Activated CD4-positive, alpha-beta T cell treated with anti-CD3 and anti-CD28 coated beads for 24 hours (primary cell): ENCODE measurements at places on chromosomes 4 and X.

DNA sequence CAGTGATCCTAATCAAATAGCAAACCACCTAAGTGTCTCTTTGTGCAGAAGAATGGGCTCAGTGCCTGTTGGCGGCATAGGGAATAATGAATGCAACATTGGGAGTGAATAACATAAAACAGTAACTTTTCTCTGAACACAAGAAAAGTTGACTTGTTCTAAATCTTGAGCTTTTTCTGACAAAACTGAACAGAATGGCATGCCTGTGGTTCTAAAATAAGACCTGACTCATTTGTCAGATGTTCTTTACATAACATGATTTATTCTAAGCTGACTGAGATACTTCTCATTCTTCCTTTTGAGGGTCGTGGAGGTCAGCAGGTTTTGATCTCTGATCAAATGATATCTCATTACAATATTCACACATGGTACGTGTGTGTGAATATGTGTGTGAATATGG, 165.4 kb upstream of the WDR1 start:
- DNase-seq, result no peak

- DNase-seq, result no peak
These were observed 85.3 kb downstream of the DCAF8L2 start for GRCh38 chrX:27675493-27675892.

DNA sequence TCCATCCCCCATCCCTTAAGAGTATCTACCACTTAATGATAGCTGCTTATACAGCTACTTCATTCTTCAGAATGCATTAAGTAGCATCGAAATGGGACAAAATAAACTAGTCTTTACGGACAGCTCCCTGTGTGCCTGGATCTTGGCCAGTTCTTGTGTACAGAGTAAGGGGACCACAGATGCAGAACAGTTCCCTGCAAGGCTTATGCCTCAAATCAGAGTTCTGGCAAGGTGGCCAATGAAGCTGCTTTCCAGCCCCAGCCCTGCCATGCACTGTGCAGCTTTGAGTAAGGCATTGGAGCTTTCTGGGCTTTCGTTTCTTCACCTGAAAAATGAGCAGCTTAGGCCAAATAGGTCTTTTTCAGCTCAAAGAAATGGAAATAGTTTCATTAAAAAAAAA, 14.2 kb downstream of the CLNK start:
- no peak for DNase-seq

- no peak for DNase-seq
These were observed 57.4 kb downstream of the CC2D2A start for GRCh38 chr4:15526924-15527592.

- DNase-seq, result no peak
These were observed 28.6 kb upstream of the UTP14A start for GRCh38 chrX:129877401-129877800.
